ENCODE measurements at places on chromosomes 4 and X. TPM values are rescaled to one million over a fixed set of nuclear protein-coding genes. Genes with fewer than 3 reads are reported as not detected.

GRCh38 chr4:149345424-149345823 lies 470.2 kb downstream of the IQCM start:
- DNase-seq, result no peak

ZNF711 gene
- total RNA-seq, result 1.3 TPM

ARX gene
- total RNA-seq, result 0.34 TPM

DNA sequence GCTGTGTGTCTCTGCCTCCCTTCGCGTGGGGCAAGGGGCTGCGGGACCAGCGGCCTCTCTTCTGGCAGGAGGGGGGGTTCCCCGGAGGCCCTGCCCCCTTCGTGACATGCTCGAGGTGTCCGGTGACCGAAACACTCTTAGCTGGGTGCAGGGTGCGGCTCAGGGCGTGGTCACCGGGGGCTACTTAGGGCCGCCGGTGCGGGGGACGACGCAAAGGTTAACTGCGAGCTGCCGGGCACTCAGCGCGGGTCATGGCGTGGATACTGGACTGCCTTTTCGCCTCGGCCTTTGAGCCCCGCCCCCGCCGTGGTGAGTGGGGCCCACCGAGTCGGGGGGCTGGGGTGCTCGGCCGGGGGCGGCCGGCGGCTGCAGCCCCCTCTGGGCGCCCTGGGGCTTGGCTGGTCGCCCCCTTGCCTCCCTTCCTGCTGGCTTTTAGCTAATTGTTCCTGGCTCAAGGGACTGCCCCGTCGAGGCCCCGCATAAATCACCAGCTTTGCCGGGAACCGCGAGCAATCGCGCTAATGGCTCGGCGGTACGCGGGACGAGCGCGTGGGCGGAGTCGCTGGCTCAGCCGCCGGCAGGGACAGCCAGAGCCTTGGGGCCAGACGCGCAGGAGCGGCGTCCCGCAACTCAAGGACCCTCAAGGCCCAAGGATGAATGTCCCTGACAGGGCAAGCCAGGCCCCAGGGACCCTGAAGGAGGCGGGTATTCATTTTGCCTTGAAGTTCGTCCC lies at the start of gene ARHGAP36:
TSS of gene ARHGAP36 (plus strand) at position 211 of the 733 bp plus-strand sequence. CDS start 23,320 bp downstream, outside the sequence.
- peak; percentile 16 for DNase-seq

DNA sequence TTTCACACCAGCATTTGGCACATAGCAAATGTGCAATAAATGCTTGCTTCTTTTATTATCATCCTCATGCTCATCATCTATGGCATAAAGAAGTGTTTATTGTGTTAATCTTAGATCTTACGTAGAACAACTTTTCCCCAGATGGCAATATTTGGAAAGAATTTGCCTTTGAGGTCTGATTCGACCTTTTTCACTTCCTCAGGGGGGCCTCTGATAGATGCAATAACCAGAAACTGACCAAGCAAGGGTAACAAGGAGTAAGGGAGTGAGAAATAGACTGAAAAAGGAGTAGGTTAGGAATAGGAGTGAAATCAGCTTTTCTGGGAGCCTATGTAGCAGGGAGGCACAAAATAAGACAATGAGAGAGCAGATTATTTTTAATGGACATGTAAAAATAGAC lies 70.2 kb downstream of the RRAGB start:
- no peak for DNase-seq

- no peak for DNase-seq
Observed at GRCh38 chr4:70133473-70133872, 20.6 kb upstream of the PRR27 start.

CC2D2A gene
- 4.8 TPM for total RNA-seq

- no peak for DNase-seq
Observed at GRCh38 chrX:114635986-114636385, 52.1 kb downstream of the HTR2C start.

DNA sequence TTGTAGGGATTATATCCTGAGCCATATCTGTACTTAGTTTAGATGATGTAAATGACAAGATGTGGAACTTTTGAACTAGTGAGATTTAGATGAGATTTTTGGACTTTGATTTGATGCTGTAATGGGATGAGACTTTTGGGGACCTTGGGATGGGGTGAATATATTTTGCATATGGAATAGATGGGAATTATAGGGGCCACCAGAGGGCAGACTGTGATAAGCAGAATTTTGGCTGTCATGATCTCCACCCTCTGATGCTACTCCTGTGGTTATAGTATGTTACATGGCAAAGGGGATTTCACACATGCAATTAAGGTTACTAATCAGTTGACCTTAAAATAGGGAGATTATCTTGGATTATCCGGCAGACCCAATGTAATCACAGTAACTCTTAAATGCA lies 214.0 kb upstream of the NHS start:
- no peak for DNase-seq

GRCh38 chrX:72609313-72609712 lies 36.7 kb upstream of the HDAC8 start:
- DNase-seq, result no peak

ANXA3 gene
- total RNA-seq, result 44.8 TPM

GRCh38 chr4:26864899-26865298 lies 4.3 kb downstream of the STIM2 start:
- no peak for DNase-seq

Data from left colon (tissue), 2 donors.